ENCODE measurements at places on chromosomes 2 and 18.

GRCh38 chr2:45778720-45779171 is 127.3 kb downstream of the PRKCE start:
- DNase-seq = peak; percentile 82

DNA sequence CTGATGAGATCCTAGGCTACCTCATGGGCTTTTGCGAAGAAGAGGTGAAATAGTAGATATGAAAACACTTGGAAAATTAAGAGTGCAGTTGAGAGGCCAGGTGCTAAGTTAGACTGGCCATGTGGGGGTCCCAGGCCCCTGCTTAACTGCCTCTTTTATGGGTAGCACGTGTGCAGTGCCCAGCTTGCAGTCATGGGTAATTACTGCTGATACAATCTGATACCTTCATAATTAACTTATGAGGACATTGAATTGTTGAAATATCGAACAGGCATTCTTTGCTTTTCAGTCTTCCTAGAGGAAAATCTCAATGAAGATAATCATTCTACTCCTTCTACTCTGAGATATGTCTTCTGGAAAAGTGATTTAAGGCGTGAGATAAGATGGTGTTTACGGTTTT is 11.6 kb downstream of the TRAF3IP1 start:
- DNase-seq = no peak

DNA sequence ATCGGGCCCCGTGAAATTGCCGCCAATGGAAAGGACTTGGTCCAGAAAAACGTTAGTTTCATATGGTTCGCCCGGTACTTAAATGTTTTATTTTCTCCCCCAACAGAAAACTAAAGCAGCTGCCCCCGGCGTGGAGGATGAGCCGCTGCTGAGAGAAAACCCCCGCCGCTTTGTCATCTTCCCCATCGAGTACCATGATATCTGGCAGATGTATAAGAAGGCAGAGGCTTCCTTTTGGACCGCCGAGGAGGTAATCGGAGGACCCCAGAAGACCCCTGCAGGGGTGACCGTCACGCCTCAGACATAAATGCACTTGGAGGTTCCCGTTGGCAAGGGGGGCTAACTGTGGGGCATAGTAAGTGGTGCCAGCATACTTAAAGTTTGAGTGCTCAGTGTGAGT is 742 bp downstream of the RRM2 start:
- peak; percentile 12 for DNase-seq

DNA sequence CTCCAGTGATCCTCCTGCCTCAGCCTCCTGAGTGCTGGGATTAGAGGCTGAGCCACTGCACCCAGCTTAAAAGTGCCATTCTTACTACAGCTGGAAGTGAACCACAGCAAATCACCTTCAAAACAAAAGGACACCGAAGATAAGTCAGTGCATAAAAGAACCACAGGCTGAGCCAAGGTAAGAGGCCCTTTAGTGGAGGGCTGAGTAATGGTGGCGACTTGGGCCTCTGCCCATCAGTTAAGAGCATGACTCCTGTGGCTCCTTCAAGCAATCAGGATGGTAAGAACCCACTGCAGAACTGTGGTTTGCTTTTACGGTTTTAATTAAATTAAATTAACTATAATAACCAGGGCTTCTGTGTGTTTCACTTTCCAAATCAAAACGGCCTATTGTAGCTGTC is 75.1 kb downstream of the CTAGE1 start:
- DNase-seq = peak; percentile 34

- DNase-seq = no peak
These were observed 70.8 kb downstream of the TMEM200C start for GRCh38 chr18:5824370-5824984.

DNA sequence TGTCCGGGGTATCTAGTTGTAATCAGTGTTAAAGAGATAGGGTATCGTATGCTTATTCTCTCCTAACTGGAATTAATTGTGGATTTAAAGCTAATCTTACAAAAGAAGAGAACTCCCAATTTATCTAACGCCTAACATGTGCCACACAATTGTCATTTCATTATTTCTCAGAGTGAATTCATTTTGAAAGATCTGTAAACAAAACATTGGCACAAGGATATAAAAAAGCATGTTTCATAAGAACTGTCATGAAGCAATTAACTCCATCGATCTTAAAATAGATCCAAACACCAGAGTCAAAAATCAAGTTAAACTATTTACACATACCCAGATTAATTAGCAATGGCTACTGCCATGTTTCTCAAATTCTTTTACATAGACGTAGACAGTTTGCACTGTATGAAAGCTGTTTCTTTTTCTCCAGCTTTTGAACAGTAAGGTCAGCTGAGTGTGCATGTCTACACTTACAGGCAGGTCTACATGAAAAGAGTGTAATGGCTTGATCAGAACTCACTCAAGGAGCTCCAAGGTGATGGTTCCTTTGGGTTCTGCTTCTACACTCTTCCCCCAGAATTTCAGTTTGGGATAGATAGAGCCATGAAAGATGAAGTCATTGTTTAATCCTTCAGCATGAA is 38.8 kb downstream of the CABYR start:
- DNase-seq = no peak

DNA sequence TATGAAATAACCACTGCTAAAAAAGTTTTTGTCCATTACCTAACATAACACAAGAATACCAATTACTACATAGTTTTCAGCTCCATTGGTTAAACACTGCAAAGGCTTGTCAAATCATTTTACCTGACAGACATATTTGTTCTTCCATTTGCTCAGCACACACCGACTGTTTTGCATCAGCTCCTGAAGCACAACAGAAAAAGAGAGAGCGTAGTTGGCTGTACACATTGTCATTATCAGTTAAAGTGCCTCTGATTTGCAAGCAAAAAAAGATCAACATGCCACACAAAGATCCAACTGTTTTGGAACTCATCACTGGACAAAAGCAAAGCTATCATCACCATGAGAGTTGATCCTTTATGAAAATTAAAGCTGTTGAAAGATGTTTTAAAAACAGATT is 103.8 kb downstream of the WDPCP start:
- no peak for DNase-seq

DNA sequence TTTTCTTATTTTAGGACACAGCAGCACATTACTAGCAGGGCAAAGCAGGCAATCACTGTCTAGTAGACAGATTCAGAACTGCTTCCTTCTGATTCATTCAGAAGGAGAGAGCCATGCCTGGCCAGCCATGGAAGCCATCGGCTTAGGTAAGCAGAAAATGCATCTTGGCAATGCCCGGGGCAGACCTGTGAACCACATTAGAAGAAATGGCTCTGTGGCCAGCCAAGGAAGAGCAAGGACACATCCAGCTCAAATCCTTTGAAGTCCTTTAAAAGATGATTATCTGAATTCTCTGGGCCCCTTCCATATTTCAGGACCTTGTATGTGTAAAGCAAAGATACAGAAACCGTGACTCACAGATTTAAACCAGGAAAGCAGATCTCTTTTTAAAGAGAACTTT is 227.4 kb downstream of the PID1 start:
- no peak for DNase-seq

DNA sequence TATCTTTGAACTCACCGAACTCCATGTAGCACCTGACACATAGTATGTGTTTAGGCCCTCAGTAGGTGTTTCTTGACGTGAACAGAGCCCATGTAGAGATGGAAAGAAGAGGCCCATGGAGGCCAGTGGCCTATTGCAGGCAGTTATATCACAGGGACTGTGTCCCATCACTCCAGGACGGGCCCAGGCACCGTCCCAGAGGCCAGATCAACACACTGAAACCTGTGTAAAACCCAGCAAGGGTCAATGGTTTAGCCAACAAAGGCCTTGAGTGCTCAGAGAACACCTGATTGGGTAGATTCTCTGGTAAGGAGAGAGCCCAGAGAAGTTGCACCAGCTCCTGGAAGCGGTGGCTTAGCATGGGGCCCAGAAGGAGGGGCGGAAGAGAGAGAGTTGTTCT is 82.8 kb downstream of the INHBB start:
- no peak for DNase-seq

GRCh38 chr2:231123362-231123898 is 1.4 kb downstream of the HTR2B start:
- DNase-seq = no peak

GRCh38 chr18:63464434-63464833 is 12.3 kb upstream of the SERPINB5 start:
- no peak for DNase-seq

GRCh38 chr2:129575431-129575830 is 404.0 kb upstream of the RAB6C start:
- no peak for DNase-seq

DNA sequence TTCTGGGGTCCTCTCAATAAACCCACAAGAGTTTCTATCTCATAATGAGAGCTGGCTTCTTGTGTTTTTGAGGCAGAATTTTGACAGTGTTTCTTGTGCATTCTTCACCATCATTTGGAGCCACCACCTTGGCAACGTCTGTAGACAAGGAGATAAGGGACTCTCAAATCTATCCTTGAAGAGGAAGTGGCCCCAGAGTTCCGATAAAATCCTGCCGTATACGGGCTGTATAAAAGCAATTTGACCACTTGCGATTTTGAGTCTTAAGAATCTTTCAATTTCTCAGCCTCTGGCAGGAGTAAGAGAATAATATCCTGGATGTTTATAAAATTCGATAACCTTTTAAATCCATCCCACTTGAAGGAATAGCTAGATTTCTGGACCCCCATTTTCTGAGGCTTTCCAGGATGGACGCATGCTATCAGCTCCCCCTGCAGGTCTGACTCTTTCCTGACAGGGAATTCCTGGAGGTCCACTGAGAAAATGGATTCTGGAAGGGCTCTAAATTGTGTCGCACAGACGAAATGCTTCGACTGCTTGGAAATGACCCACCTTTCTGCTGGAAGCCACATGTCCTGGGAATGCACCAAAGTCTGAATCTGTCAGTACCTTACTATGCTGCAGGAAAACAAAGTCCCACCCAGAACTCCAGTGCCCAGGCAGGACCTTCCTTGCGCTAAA is 54.1 kb downstream of the E2F6 start:
- peak; percentile 75 for DNase-seq

DNA sequence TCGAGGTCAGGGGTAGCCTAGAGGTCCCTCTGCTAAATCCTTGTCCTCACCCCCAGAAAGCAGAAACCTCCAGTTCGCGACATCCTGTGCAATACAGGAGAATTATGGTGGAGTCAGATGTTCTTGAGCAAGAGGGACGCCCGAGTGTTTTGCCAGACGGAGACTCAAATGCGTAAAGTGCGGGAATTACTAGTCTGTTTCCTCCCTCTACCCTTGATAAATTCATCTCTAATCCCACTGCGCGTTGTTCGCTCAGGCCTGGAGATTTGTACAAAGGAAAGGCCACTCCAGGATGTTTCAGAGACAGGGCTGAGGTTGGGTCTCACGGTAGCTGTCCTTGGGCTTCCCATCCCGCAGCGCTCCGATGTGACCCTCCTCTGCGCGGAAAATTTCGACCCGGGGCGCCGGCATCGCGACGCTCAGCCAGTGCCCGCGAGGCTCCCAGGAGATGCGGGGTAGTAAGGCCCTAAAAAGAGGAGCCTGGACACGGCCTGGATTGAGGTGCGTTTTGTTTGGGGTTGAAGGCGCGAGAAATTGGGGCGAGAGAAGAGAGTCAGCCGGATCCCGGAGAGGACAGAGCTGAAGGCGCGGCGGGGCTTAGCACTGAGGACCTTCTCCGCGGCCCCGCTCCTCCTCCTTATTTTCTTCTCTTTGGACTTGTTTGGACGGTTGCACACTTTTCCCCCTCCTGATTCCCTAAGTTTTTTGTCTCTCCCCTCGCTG is 2.6 kb upstream of the NEUROD1 start:
- DNase-seq = no peak

- DNase-seq = no peak
These were observed 1058.5 kb downstream of the CBLN2 start for GRCh38 chr18:71485611-71486010.

DNA sequence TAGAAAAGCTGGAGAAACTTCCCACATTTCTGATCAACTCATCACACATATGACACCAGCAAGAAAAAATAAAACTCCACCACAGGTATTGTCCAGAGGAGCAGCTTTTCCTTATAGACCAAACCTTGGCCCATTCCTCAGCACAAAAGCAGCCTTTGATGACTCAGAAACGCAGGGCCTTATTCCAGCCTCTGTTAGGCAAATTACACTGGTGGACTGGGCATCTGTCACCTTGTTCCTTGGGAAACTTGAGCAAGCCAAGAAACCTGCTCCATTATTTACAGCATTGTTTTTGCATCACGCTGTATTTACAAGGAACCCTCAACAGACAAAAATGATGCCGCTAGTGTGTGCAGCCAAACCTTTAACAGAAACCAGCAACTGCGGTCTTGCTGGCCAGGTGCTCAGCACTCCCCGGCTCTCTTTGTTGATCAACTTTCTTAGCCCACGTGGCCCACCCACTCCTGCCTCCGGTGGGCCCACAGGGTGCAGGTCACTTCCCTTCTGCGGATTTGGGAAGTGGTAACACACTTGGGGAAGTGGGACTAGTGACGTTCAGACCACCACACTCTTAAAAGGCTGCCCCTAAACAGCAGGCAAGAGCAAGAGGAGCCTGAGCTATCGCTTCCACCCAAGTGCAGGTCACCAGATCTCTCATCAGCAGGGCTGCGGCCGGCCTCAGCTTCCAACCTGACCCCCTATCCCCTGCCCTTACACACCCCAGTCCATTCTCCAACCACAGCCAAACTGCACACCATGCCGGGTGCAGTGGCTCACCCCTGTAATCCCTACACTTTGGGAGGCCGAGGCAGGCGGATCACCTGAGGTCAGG is 1.5 kb downstream of the AP1S3 start:
- DNase-seq = no peak

- DNase-seq = no peak
These were observed 2.6 kb downstream of the SFTPB start for GRCh38 chr2:85665264-85665937.

All from hematopoietic multipotent progenitor cell treated with erythropoietin and hydrocortisone succinate and interleukin-3 and kit ligand, for 8 days (in vitro differentiated cells).